ENCODE measurements at places on chromosomes 3 and 15. TPM values are rescaled to one million over a fixed set of nuclear protein-coding genes. Genes with fewer than 3 reads are reported as not detected.

The SLC25A38 gene
- total RNA-seq, result 29.4 TPM

GRCh38 chr3:51389423-51390183 is 1.5 kb upstream of the RBM15B start:
- no peak overlapping the region for H3K4me3 ChIP-seq
- peaks cover 36% of the 10 kb centered on the region for H3K4me1 ChIP-seq
- H3K27me3 ChIP-seq, result no peaks in the 10 kb centered on the region
- H3K27ac ChIP-seq, result no peak overlapping the region
- no peaks in the 10 kb centered on the region for H3K36me3 ChIP-seq

The SEMA3G gene
- total RNA-seq, result 5.4 TPM

- H3K27ac ChIP-seq, result no peak overlapping the region
- DNase-seq, result no peak
- no peaks in the 10 kb centered on the region for H3K4me1 ChIP-seq
- no peak overlapping the region for H3K4me3 ChIP-seq
Observed at GRCh38 chr15:45747426-45747825, 112.6 kb downstream of the SQOR start.

DNA sequence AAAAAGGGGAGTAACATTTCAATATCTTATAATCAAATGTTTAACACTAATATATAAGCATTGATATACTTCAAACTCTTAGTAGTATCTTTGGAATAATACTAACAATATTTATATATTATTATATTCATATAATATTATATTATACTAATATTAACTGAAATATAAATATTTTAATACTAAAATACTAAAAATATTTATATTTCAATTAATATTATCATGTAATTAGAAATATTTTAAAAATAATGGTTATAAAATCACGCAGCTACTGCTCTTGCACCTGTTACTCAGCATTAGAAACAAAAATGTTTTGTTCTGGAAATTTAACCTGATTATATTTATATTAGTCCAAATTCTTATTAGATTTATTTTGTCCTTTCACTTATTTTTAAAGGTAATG is 12.6 kb upstream of the ATP8B4 start:
- no peak for DNase-seq
- no peak overlapping the region for H3K27ac ChIP-seq
- no peak overlapping the region for H3K4me3 ChIP-seq
- H3K36me3 ChIP-seq, result no peaks in the 10 kb centered on the region
- no peaks in the 10 kb centered on the region for H3K4me1 ChIP-seq

- H3K27me3 ChIP-seq, result no peaks in the 10 kb centered on the region
- H3K36me3 ChIP-seq, result no peaks in the 10 kb centered on the region
- H3K4me1 ChIP-seq, result no peaks in the 10 kb centered on the region
- no peak for DNase-seq
Observed at GRCh38 chr3:111619833-111620232, 24.7 kb upstream of the ZBED2 start.

DNA sequence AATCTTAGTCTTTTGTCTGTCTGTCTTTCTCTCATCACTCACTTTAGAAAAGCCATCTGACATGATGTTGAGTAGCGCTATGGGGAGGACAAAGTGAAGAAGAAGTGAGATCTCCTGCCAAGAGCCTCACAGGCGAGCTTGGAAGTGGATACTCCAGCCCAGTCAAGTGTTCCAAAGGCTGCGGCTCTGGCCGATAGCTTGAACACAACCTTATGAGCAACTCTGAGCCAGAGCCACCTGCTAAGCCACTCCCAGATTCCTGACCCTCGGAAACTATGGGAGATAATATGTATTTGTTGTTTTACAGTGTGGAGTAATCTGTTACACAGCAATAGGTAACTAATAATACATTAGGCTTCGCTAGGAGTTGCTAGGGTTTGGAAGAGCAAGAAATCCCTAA is 76.2 kb downstream of the MB21D2 start:
- no peaks in the 10 kb centered on the region for H3K4me1 ChIP-seq
- no peak for DNase-seq
- no peaks in the 10 kb centered on the region for H3K36me3 ChIP-seq
- no peaks in the 10 kb centered on the region for H3K27me3 ChIP-seq
- H3K4me3 ChIP-seq, result no peak overlapping the region

- H3K27ac ChIP-seq, result no peak overlapping the region
- H3K27me3 ChIP-seq, result no peaks in the 10 kb centered on the region
- H3K4me3 ChIP-seq, result no peak overlapping the region
- DNase-seq, result no peak
Observed at GRCh38 chr15:39118510-39118909, 462.4 kb upstream of the THBS1 start.

DNA sequence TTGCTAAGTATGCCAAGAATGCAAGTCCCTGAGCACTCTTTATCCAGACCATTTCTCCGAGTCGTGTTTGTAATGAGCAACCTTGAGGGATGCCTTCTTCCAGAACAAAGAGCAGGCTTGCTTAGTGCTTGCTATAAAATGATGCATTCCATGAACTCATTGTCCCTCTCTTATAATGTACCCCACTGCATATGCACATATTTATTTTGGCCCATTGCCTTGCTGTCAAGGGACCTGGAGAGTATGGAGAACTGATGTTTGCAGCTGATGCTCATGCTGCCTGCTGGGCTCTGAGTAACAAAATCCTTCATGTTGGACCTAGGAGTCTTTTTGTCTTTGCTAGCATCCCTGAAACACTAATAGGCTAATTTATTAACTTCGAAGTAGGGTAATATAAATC is 97.8 kb upstream of the AADACL2 start:
- no peak for DNase-seq
- no peak overlapping the region for H3K4me3 ChIP-seq
- no peaks in the 10 kb centered on the region for H3K27me3 ChIP-seq
- H3K36me3 ChIP-seq, result no peaks in the 10 kb centered on the region
- no peaks in the 10 kb centered on the region for H3K4me1 ChIP-seq

The SCAANT1 gene
- total RNA-seq, result not detected

The CYP1A1 gene
- 0.14 TPM for total RNA-seq

DNA sequence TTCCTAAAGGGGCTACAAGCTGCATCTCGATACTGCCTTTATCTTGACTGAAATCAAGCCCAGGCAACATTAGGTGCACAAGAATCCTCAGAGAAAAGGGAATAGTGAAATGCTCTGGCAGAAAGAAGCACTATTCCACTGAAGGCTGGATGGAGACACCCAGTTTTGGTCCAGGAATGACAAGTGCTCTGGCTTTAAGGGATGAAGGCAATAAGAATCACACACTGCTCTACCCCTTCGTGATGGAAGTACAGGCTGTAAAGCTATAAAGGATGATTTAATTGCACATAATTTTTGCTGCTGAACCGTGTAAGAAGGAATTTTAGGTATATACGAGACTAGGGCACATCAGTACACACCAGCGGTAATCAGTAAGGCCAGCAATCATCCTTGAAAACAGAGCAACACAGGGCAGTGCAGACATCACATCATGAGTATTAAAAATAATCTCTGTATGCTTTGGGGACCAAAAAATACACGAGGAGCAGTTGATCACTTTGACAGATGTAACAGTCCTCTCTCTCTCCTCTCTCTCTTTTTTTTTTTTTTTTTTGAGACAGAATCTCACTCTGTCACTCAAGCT is 414.6 kb upstream of the TBL1XR1 start:
- H3K27ac ChIP-seq, result no peak overlapping the region
- H3K4me1 ChIP-seq, result peaks cover 39% of the 10 kb centered on the region
- DNase-seq, result no peak
- H3K36me3 ChIP-seq, result no peaks in the 10 kb centered on the region

GRCh38 chr3:58210761-58211460 is at the start of gene DNASE1L3:
Gene DNASE1L3, minus strand, starts transcription at chr3:58210972. Its CDS starts 66 bp downstream, at chr3:58210906.
- DNase-seq, result no peak
- H3K4me1 ChIP-seq, result no peaks in the 10 kb centered on the region
- no peaks in the 10 kb centered on the region for H3K27me3 ChIP-seq
- H3K4me3 ChIP-seq, result no peak within 1 kb of the TSS
- no peaks in the 10 kb centered on the region for H3K36me3 ChIP-seq
- no peak within 1 kb of the TSS for H3K27ac ChIP-seq

The GOLGA8S gene
- 1.2 TPM for total RNA-seq

DNA sequence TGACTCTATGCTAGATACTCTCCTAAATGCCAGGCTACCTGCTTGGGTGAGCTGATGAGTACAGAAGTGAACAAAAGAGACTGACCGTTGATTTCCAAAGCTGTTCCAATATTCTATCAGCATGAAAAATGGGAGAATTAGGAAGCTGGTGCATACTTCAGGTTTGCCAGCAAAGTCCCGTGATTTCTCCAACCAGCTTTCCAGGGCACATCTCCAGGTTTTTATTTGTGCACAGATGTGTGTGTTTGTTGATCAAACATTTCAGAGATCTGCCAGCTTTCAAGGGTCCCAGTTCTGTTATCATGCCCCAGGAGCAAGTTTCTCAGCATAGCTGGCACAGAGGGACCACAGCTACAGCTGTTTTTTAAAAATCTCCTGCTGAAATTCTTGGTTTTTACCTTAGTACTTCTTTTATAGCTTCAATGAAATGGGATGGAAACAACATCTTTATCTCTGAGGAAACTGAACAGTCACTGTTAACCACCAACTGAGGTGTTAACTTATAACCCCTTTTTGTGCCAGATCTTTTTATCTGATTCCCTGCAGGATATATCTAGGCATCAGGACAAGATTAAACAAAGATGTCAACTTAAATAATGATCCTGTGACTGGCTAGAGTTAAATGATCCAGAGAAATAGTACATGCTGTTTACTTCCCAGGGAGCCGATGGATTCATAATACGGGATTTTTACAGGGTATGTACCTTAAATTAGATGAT is 380.8 kb downstream of the GRM7 start:
- H3K4me3 ChIP-seq, result no peak overlapping the region
- H3K27ac ChIP-seq, result no peak overlapping the region
- no peaks in the 10 kb centered on the region for H3K36me3 ChIP-seq
- peaks cover 10% of the 10 kb centered on the region for H3K4me1 ChIP-seq
- peak; percentile 4 for DNase-seq

- no peaks in the 10 kb centered on the region for H3K36me3 ChIP-seq
- H3K4me1 ChIP-seq, result no peaks in the 10 kb centered on the region
- DNase-seq, result no peak
- H3K27me3 ChIP-seq, result no peaks in the 10 kb centered on the region
- H3K4me3 ChIP-seq, result no peak overlapping the region
Observed at GRCh38 chr3:175735866-175736265, 876.7 kb downstream of the NAALADL2 start.

- no peak for DNase-seq
- no peak overlapping the region for H3K4me3 ChIP-seq
- H3K27me3 ChIP-seq, result no peaks in the 10 kb centered on the region
- H3K36me3 ChIP-seq, result no peaks in the 10 kb centered on the region
Observed at GRCh38 chr3:160195106-160195505, 30.1 kb upstream of the C3orf80 start.

GRCh38 chr15:67815036-67815592 is 10.2 kb upstream of the SKOR1 start:
- no peaks in the 10 kb centered on the region for H3K4me1 ChIP-seq
- no peaks in the 10 kb centered on the region for H3K36me3 ChIP-seq
- peaks cover 2% of the 10 kb centered on the region for H3K27me3 ChIP-seq
- no peak overlapping the region for H3K4me3 ChIP-seq
- no peak overlapping the region for H3K27ac ChIP-seq

The EIF5A2 gene
- total RNA-seq, result 6.5 TPM

The POLR2M gene
- total RNA-seq, result 54.1 TPM

GRCh38 chr15:80761754-80762153 is 17.4 kb upstream of the CEMIP start:
- no peaks in the 10 kb centered on the region for H3K36me3 ChIP-seq
- no peak for DNase-seq
- H3K4me3 ChIP-seq, result no peak overlapping the region
- no peak overlapping the region for H3K27ac ChIP-seq

Measured in pancreas (tissue), 10 donors.